Renal cortex interstitium (tissue), 15 donors: ENCODE measurements at places on chromosomes 7 and 10. TPM values are rescaled to one million over a fixed set of nuclear protein-coding genes. Genes with fewer than 3 reads are reported as not detected.

The AP1S1 gene
- polyA plus RNA-seq, result 63.4 TPM

The OR2A5 gene
- polyA plus RNA-seq, result not detected

The SFTPA1 gene
- not detected for polyA plus RNA-seq

The IGF2BP3 gene
- 79.2 TPM for polyA plus RNA-seq

The SPDYE2 gene
- 4.5 TPM for polyA plus RNA-seq

The ANKRD7 gene
- 3.2 TPM for polyA plus RNA-seq

The NANOS1 gene
- polyA plus RNA-seq, result 4.8 TPM

The GOT1 gene
- 78.5 TPM for polyA plus RNA-seq

The PLEKHS1 gene
- 0.15 TPM for polyA plus RNA-seq

The NFE2L3 gene
- 23.8 TPM for polyA plus RNA-seq

The IGFBP1 gene
- 0.46 TPM for polyA plus RNA-seq

The PPP1R3A gene
- 0.04 TPM for polyA plus RNA-seq

The PRSS37 gene
- polyA plus RNA-seq, result 0.68 TPM

The MMRN2 gene
- polyA plus RNA-seq, result 20.2 TPM

The MLXIPL gene
- polyA plus RNA-seq, result 4.8 TPM

The CAV1 gene
- 30.6 TPM for polyA plus RNA-seq

The BLOC1S2 gene
- polyA plus RNA-seq, result 34.7 TPM

The RBM28 gene
- 55.6 TPM for polyA plus RNA-seq

The ZNF503 gene
- 76.2 TPM for polyA plus RNA-seq

The WDR86 gene
- polyA plus RNA-seq, result 39.1 TPM

The TMEM26 gene
- polyA plus RNA-seq, result 9.2 TPM

The AGMO gene
- polyA plus RNA-seq, result 1.1 TPM

The GRM3 gene
- 0.28 TPM for polyA plus RNA-seq

The WEE2 gene
- polyA plus RNA-seq, result 0.10 TPM
